ENCODE measurements at places on chromosomes 11 and 22.

- DNase-seq: no peak
Measured at GRCh38 chr11:38814670-38815069, 2216.6 kb upstream of the RAG2 start.

DNA sequence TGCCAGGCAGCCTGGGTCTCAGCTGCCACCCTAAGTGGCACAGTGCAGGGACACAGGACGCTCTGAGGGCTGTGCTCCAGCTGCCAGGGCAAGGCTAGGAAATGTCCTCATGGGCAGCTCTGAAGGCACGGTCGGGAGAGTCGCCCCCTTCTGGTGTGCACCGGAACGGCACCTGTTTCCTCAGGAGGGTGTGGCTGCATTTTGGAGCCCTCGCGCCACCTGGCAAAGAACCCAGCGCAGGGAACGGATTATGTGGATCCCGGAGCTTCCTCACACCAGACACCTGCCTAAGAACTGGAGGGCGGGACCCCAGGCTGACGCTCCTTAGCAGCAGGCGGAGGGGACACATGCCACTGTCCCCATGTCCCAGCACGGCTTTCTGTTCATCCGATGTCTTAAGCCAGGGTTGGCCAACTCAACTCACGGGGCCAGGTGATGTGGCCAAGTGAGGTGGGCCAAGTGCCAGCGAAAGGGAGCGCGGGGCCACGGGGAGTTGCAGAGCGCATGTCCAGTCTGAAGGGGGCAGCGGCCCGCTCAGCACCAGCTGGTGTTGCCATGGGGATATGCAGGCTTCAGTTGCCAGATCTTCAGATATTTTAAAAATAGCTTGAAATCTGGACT, 5.1 kb upstream of the SLC22A8 start:
- no peak for DNase-seq

DNA sequence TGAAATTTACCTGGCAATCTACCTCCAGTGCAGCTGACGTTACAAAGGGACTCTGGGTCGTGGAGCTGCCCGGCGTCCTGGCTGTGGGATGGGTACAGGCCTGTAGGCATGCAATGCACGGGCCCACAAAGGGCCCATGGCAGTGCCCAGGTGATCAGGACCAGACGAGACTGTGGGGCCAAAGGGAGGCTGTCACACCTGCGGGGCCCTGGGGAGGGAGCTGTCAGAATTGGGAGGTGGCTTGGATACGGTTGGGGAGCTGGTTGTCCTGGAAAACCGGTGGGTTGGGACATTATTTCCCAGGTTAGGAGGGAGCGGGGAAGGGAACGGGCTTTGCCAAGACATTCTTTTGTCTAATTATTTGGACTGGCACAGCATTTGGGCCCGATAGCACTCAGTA, 958.5 kb downstream of the BRD1 start:
- no peak for DNase-seq

- no peak for DNase-seq
Measured at GRCh38 chr11:2769409-2770095, 69.8 kb upstream of the KCNQ1OT1 start.

DNA sequence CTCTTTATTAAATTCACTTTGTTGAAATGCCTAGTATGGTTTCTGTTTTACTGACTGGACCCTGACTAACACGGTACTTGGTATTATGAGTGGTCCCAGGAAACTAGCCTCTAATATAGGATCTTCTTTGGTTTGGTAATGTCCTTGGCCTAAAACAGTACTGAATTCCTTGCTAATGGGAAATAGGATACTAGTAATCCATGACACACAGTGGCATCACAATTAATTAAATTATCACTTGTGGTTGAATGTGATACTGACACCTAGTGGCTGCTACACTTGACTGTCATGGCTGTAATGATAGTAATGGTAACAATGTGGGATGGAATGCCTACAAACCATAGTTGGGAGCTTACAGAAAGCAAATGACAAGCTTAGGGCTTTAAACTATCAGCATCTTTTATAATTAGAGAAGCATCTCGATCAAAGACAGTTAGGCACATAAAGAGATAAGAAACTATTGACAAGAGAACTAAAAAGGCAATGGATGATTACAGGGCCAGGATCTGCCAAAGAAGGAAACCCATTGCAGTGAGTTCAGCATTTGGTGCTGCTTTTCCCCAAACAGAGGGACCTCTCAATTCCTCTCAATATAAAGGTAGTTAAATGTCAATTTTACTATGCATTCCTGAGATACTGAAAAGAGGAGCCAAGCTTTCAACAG, 8.6 kb downstream of the DNHD1 start:
- no peak for DNase-seq

DNA sequence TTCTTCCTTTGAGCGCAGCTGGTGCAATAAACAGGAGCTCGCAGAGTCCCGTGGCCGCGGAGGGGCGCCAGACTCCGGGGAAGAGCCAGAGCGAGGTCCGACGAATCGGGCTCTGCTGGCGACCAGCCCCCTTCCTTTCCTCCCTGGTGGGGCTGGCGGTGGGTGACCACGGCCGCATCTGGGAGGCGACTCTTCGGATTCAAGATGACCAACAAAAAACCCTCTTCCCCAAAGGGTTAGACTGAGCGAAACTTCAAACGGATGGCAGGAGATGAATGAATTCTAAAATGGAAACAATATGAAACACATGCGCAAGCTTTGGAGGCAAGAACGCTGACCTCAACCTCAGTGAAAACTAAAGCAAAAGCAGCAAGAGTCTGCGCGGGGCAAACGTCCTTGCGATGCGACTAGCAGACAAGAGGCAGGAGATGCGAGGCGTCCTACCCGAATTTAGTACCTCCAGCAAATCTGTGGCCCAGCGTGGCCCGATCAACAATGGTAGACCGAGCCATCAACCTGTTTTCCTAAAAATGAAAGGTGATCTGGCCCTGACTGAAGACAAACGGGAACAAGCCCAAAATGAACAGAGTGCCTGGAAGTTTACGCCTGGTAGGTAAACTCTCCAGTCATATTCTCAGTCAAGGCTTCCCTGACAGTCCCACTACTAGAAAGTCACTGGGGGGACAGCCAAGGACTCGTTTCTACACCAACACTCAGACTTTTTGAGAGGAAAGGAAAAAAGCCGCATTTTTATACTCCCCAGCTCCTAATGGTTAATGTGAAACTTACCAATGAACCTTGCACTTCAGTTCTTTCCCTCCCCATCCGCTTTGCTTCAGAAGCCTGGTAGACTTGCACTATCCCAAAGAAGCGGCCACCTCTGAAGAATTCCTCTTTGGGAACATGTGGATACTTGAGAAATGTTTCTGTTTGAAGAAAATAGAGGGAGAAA, 11.6 kb downstream of the MMP3 start:
- DNase-seq: no peak

DNA sequence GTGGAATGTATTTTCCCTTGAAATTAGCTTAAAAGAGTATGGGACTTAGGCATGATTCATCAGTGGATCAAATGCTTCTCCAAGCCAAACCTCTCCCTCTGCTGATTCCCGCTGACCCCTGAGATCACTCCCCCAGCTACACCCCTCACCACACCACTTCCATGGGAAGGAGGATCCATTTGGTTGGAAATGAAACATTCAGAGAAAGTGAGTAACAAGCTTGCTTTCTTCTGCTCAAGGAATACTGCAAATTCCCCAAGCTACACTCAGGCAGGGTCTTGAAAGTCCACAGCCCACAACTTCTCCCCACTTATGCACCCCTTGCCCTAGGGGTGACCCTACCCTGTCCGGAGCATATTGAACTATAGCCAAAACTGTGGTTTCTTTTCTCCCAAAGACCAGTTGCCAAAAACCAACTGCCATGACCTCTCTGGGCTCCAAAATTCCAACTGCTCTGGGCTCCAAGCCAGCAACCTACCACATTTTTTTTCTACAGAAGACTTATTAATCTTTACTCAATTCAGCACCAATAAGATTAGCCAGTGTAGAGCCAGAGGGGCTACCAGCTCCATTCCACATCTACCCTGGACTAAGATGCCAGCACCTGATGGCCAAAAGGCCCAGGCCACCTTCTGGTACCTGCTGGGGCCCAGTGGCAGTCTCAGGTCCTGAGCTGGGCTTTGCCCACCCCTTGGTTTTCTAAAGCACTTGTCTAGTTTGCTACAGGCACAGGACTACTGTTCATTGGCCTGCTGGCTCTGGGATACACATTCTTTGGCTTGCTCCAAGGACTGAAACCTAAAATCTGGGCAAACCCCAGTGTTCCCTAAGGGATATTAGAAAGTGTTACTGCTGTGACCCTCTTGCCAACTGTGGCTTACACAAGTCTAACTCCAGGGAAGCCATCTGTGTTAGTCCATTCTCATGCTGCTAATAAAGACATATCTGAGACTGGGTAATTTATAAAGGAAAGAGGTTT, 101.1 kb downstream of the MICAL3 start:
- no peak for DNase-seq

GRCh38 chr11:59679347-59679746, 10.5 kb upstream of the PATL1 start:
- DNase-seq: no peak

GRCh38 chr11:44255406-44256071, 54.4 kb downstream of the ALX4 start:
- no peak for DNase-seq

DNA sequence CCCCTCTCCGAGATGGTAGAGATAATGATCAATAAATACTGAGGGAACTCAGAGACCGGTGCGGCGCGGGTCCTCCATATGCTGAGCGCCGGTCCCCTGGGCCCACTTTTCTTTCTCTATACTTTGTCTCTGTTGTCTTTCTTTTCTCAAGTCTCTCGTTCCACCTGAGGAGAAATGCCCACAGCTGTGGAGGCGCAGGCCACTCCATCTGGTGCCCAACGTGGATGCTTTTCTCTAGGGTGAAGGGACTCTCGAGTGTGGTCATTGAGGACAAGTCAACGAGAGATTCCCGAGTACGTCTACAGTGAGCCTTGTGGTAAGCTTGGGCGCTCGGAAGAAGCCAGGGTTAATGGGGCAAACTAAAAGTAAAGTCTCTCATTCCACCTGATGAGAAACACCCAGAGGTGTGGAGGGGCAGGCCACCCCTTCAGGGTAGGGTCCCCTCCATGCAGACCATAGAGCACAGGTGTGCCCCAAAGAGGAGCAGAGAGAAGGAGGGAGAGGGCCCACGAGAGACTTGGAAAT, 43.2 kb downstream of the IGLL1 start:
- DNase-seq: no peak

DNA sequence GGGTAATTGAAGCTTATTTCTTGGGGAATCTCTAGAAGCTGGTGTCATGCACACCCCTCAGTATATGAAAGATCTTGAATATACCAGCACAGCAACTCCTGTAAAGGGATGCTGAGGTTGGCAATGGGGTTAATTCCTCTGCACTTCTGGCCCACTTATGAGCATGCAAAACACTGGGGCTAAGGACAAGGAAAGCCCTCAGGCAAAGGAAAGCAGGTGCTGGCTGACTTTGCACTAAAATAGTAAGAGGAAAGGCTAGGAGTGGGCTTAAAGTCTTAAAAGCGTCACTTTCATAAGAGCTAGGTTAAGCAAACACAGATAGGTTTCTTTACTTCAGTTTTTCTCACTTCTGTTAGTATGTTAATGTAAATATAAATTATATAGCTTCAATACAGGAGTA, 572.6 kb upstream of the LUZP2 start:
- no peak for DNase-seq

GRCh38 chr11:113549611-113550578, 74.7 kb upstream of the DRD2 start:
- DNase-seq: no peak

DNA sequence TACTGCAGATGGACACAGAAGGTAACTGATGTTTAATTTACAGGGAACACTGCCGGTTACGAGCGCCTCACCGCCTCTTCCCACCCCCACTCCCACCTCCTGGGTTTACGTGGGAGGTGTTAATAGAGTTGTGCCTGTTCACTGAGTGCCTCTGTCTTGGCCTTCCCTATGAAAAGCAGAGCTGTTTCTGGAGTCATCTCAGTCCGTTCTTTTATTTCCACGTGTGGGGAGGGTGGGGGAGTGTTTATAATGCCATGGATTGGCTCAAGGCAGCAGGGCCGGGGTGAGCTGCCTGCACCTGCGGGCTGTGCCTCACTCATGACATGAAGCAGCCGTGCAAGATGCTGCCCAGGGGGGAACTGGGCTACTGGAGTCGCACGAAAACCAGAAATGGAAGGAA, 322.7 kb downstream of the CADM1 start:
- no peak for DNase-seq

- no peak for DNase-seq
Measured at GRCh38 chr22:42912059-42912458, 55.0 kb upstream of the ARFGAP3 start.

GRCh38 chr22:48795664-48796063, 1032.0 kb downstream of the BRD1 start:
- no peak for DNase-seq

DNA sequence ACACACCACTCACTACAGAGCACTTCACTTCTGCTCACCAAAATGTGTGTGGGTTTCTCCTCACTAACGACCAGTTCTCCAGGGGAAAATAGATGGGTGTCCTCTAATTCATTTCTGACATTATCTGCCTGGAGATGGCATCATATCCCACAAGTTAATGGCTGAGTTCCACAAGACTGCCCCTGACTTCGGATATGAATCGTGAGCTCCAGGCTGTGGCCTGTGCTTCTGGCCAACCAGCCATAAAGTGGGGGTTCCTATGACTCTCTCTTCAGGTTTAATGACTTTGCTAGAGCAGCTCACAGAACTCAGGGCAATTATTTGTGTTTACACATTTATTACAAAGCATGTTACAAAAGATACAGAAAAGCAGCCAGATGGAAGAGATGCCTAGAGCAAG, 113.0 kb upstream of the SYT13 start:
- DNase-seq: no peak

GRCh38 chr22:26927821-26928220, 270.4 kb downstream of the MIAT start:
- no peak for DNase-seq

GRCh38 chr11:59030037-59030436, 56.1 kb upstream of the GLYATL1B start:
- no peak for DNase-seq

- no peak for DNase-seq
Measured at GRCh38 chr11:120168108-120168959, 30.4 kb upstream of the TRIM29 start.

DNA sequence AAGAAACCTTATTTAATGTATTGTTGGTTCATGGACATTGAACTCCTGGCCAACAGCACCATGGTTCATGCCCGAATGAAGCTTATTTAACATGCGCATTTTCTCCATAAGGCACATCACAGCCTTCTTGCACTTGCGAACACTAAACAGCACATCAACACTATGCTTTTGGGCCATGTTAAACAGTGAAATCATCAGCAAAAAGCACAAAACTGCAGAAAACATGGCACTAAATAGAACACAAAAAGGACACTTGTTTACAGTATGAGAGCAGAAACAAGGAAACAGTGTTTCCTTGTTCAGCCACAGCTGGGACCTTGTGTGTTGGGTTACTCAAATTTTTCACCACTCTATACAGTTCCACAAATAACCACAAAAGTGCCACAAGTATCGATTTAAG, 122.3 kb downstream of the MSANTD4 start:
- DNase-seq: no peak

GRCh38 chr11:77027275-77027674, 6.9 kb upstream of the B3GNT6 start:
- DNase-seq: no peak
